ENCODE measurements at places on chromosomes 6 and 20. TPM values are rescaled to one million over a fixed set of nuclear protein-coding genes. Genes with fewer than 3 reads are reported as not detected.

SH3BGRL2 gene
- total RNA-seq: 0.33 TPM

VTA1 gene
- 20.7 TPM for total RNA-seq

SNAP91 gene
- not detected for total RNA-seq

OPRL1 gene
- 0.35 TPM for total RNA-seq

WRNIP1 gene
- 23.0 TPM for total RNA-seq

STMN3 gene
- total RNA-seq: 64.2 TPM

PTPRT gene
- total RNA-seq: not detected

SLC17A1 gene
- total RNA-seq: not detected

MICB gene
- 14.4 TPM for total RNA-seq
